Heart left ventricle (tissue), 16 donors: ENCODE measurements at places on chromosomes 4 and X. TPM values are rescaled to one million over a fixed set of nuclear protein-coding genes. Genes with fewer than 3 reads are reported as not detected.

GRCh38 chr4:110135523-110135922, 62.9 kb downstream of the ELOVL6 start:
- no peaks in the 10 kb centered on the region for H3K36me3 ChIP-seq
- no peak overlapping the region for H3K27ac ChIP-seq
- no peaks in the 10 kb centered on the region for H3K27me3 ChIP-seq
- no peak overlapping the region for H3K4me3 ChIP-seq
- H3K4me1 ChIP-seq: no peaks in the 10 kb centered on the region

GRCh38 chrX:87236830-87237440, 280.7 kb upstream of the KLHL4 start:
- H3K27ac ChIP-seq: no peak overlapping the region
- DNase-seq: no peak
- no peaks in the 10 kb centered on the region for H3K36me3 ChIP-seq
- H3K4me1 ChIP-seq: no peaks in the 10 kb centered on the region
- H3K4me3 ChIP-seq: no peak overlapping the region

DNA sequence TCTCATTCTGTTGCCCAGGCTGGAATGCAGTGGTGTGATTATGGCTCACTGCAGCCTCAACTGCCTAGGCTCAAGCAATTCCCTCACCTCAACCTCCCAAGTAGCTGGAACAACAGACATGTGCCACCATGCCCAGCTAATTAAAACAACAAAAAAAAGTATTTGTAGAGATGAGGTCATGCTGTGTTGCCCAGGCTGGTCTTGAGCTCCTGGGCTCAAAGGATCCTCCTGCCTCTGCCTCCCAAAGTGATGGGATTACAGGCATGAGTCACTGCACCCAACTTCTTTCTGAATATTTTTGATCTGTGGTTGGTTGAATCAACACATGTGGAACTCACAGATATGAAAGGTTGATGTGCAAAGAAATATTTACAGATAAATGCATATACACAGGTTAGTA, 18.5 kb upstream of the SEPTIN11 start:
- H3K27me3 ChIP-seq: no peaks in the 10 kb centered on the region
- no peak overlapping the region for H3K27ac ChIP-seq
- DNase-seq: no peak

- DNase-seq: peak; percentile 84
- H3K4me1 ChIP-seq: peaks cover 4% of the 10 kb centered on the region
- H3K27ac ChIP-seq: peak overlapping the region; percentile 54
- no peaks in the 10 kb centered on the region for H3K36me3 ChIP-seq
Observed at GRCh38 chrX:150547375-150548115, 20.9 kb upstream of the MTM1 start.

- H3K4me1 ChIP-seq: peaks cover 5% of the 10 kb centered on the region
- H3K27ac ChIP-seq: no peak overlapping the region
- H3K36me3 ChIP-seq: no peaks in the 10 kb centered on the region
- no peak overlapping the region for H3K4me3 ChIP-seq
Observed at GRCh38 chrX:20143561-20143960, 1.9 kb upstream of the EIF1AX start.

DNA sequence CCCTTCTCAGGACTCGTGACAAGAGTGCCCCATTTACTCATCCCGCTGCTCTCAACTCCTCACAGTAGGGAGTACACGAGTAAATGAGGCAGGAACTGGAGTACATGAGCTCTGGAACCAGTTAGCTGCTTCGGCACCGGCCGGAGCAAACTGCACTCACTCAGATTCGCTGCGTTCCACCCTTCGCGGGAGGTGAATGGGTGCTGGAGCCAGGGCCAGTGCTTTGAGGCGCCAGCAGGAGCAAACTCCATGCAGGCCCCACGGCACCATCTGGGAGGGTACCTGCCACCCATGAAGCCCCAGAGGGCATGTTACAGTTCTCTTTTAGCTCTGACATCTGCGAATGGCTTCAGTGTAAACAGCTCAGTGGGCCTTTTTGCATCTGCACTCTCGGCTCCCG, 315.5 kb upstream of the GK2 start:
- no peaks in the 10 kb centered on the region for H3K27me3 ChIP-seq
- DNase-seq: no peak
- no peak overlapping the region for H3K27ac ChIP-seq
- no peaks in the 10 kb centered on the region for H3K36me3 ChIP-seq

GRCh38 chr4:83247415-83248357, 36.9 kb downstream of the COQ2 start:
- H3K4me1 ChIP-seq: no peaks in the 10 kb centered on the region
- H3K27me3 ChIP-seq: no peaks in the 10 kb centered on the region
- no peak overlapping the region for H3K4me3 ChIP-seq
- no peak overlapping the region for H3K27ac ChIP-seq
- no peak for DNase-seq

DNA sequence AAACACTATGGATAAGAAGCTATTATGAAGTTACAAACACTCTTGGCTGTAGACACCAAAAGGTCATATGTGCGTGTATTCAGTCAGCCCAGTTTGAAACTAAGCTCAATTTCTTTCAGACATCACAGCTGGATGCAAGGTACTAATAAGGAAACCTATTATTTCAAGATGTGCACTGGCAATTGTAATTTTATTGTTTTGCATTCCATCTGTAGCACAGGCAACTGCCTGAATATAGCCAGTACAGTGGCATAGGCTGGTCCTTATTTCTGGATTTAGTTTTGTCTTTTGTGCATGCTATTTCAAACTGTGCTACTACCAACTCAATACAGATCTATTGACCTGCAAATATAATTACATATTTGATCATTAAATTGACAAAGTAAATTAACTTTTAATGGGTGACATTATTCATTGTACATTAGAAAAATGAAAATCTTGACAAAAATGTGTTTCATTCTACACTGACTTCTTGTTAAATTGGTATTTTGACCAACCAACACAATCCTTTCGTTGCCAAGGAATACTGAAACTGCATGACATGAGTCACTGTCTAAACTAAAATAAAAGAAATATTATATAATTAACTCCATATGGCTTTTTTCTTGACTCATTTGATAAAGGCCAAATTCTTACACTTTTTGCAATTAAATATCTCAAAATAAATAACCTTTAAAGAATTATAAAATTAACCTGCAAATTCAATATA, 594.3 kb upstream of the ADGRL3 start:
- no peak overlapping the region for H3K4me3 ChIP-seq
- H3K4me1 ChIP-seq: no peaks in the 10 kb centered on the region
- H3K27me3 ChIP-seq: no peaks in the 10 kb centered on the region

DNA sequence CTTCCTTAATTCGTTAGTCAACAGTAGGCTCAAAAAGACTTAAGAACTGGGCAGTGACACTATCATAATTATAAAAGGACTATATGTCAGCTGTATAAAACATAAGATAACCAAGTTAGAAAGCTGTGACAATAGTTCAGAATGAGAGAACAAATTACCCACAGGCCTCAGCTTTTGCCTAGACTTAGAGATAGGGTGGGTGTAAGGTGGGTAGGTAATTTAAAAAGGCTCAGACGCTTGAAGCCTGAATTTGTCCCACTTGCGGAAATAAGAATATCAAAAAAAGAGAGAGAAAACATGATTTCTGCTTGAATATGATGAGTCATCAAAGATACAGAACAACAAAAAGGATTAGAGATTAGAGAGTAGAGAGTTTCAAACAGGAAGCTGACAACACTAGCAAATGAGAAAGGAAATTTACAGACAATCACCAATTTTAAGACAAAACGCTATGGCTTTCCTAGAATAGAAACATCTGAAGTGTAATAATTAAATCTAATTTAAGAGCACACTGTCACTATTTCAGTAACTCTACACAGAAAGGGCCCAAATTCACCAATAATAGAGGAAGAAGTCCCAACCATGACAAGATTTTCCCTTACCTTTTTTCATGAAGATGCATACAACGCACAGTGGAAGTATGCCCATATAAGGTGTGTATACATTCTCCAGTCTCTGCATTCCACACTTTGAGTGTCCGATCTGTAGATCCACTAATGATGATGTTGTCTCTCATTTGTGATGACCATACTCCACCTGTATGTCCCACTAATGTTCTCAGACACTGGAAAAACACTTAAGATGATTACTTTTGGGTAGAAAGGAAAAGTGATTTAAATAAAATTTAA, 208.1 kb downstream of the FBXW7 start:
- no peaks in the 10 kb centered on the region for H3K27me3 ChIP-seq
- H3K36me3 ChIP-seq: peaks cover 31% of the 10 kb centered on the region
- DNase-seq: no peak
- no peak overlapping the region for H3K27ac ChIP-seq
- H3K4me1 ChIP-seq: no peaks in the 10 kb centered on the region

GRCh38 chr4:2290974-2291704, 29.2 kb upstream of the MXD4 start:
- DNase-seq: no peak

- H3K36me3 ChIP-seq: no peaks in the 10 kb centered on the region
- no peaks in the 10 kb centered on the region for H3K4me1 ChIP-seq
- no peak for DNase-seq
- H3K4me3 ChIP-seq: no peak overlapping the region
- H3K27ac ChIP-seq: no peak overlapping the region
- no peaks in the 10 kb centered on the region for H3K27me3 ChIP-seq
Observed at GRCh38 chr4:127001933-127002332, 630.8 kb upstream of the INTU start.

DNA sequence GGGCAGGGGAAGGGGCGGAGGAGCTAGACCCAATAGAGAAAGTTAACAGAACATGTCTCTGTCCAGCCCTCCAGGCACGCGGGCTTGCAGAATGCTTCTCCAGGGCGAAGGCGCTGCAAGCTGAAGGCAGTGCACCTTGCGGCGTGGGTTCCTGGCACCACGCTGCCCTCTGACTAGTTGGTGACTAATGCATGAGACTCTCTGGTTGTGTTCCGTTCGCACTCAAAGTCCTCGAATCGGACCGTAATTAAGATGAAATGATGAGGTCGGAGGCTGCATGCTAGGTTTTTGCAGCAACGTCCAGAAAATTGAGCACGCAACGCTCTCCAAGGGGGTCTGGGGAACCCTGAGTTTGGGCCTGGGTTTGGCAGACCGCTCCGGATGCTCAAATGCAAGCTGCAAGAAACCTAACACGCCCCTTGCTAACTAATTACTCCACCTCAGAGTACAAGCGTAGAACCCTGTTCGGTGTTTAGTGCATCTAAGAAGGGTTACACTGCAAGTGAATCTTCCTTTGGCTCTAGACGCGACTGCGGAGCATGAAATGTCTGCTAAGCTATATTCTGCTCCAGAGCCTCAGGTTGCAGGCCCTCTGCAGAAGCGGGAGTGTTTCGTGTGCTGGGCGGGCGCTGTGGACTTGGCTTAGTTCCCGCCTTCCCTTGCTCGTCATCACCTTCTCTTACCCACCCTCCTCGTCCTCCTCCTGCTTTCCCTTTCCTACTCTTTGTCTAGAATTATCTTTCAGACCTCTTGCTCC, 57.1 kb upstream of the NKAP start:
- H3K27ac ChIP-seq: no peak overlapping the region
- H3K4me1 ChIP-seq: no peaks in the 10 kb centered on the region
- H3K27me3 ChIP-seq: peaks cover 20% of the 10 kb centered on the region
- no peaks in the 10 kb centered on the region for H3K36me3 ChIP-seq

DNA sequence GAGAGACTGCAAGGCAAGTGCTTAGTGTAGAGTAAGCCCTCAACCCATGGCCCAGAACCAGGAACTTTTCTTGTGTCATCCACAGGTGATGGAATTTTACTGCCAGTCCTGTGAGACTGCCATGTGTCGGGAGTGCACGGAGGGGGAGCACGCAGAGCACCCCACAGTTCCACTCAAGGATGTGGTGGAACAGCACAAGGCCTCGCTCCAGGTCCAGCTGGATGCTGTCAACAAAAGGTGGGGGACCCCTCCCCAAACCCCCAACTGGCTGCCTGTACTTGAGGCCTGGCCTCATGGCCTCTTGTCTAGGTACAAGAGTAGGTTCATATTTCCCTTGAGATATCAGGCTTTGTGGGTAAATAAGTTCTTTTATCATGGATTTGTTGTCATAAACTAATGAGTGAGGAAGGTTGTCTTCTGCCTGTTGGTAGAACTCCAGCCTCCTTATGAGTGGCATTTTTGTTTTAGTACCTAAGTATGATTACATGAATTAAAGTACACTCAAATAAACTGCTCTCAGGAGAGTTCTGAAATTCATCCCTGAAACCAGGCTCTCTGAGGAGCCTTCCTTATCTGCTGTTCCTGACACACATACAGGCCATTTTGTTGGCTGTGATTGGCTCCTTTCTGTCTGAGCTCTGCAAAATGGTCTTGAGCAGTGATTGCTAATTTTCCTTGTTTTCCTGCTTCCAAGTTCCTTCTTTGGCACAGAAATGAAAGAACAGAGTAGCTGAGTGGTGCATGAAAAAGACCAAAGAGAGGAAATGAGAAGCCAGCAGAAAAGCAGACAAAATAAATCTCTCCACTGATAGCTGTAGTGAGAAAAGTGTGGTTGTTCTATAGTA, 51.4 kb upstream of the MND1 start:
- no peak overlapping the region for H3K27ac ChIP-seq
- no peak for DNase-seq
- no peaks in the 10 kb centered on the region for H3K27me3 ChIP-seq
- H3K36me3 ChIP-seq: no peaks in the 10 kb centered on the region
- peaks cover 32% of the 10 kb centered on the region for H3K4me1 ChIP-seq
- no peak overlapping the region for H3K4me3 ChIP-seq

GRCh38 chr4:127880763-127881562, at the start of gene PLK4:
Gene PLK4, plus strand, starts transcription at chr4:127880893. Its CDS starts 242 bp downstream, at chr4:127881135.
- DNase-seq: peak; percentile 96
- H3K27me3 ChIP-seq: no peaks in the 10 kb centered on the region
- H3K4me3 ChIP-seq: peak within 1 kb of the TSS; percentile 85
- peaks cover 4% of the 10 kb centered on the region for H3K36me3 ChIP-seq

GRCh38 chrX:53319614-53320542, 38.5 kb upstream of the IQSEC2 start:
- H3K27ac ChIP-seq: no peak overlapping the region
- no peak for DNase-seq
- no peaks in the 10 kb centered on the region for H3K36me3 ChIP-seq
- no peaks in the 10 kb centered on the region for H3K27me3 ChIP-seq
- H3K4me1 ChIP-seq: peaks cover 20% of the 10 kb centered on the region
- peak overlapping the region; percentile 70 for H3K4me3 ChIP-seq

- H3K4me3 ChIP-seq: no peak overlapping the region
- DNase-seq: no peak
- H3K27ac ChIP-seq: no peak overlapping the region
- no peaks in the 10 kb centered on the region for H3K4me1 ChIP-seq
- no peaks in the 10 kb centered on the region for H3K36me3 ChIP-seq
Observed at GRCh38 chr4:172188248-172188988, 375.2 kb downstream of the GALNTL6 start.

AMMECR1 gene
- total RNA-seq: 1.3 TPM

USP11 gene
- 37.0 TPM for total RNA-seq

SPATA18 gene
- 2.0 TPM for total RNA-seq

IGFBP7 gene
- total RNA-seq: 1,045 TPM

IL1RAPL2 gene
- 0.08 TPM for total RNA-seq

BEND2 gene
- total RNA-seq: 0.06 TPM

WDR1 gene
- total RNA-seq: 156 TPM

NXF2 gene
- total RNA-seq: not detected

BBS12 gene
- 5.3 TPM for total RNA-seq
